ENCODE measurements at places on chromosomes 5 and 9.

GRCh38 chr9:133114886-133115603 lies 6.0 kb downstream of the RALGDS start:
- no peak for DNase-seq

DNA sequence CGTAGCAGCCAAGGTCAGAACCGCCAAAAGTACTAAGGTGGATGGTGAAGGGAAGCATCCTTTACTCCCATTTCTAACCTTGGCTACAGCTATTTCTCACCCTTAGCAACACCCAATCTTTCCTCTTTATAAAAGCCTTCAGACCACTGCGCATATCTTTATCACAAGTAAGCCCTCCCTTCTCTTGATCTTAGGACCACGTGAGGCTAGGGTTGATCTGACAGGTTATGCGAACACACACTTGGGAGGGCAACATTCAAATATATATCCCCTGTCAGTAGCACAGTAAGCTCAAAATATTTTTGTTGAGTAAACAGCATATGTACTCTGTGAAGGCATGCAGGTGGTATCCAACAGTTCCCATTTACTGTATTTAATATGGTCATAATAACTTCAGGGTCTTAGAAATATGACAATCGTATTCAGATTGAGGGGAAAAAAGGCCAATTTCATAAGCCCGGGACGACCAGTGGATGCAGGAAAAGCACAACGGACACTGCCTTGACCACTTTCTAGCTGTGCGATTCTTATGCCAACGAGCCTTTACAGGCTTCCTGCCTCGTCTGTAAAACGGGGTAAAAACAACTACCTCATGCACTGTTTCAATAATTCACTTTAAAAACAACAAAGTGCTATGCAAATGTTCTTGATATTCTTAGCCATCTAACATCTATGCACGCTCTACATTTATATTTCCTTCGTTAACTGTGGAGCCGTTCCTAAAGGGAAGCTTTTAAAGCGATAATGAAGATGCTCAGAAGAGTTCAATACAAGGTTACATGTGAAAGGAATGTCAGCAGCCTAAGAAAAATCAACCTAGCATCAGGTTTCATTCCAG lies 1.3 kb downstream of the ARSB start:
- DNase-seq = no peak

- no peak for DNase-seq
Measured at GRCh38 chr5:80707645-80708044, 52.9 kb upstream of the DHFR start.

- DNase-seq = no peak
Measured at GRCh38 chr5:172642051-172642409, 967 bp downstream of the NEURL1B start.

- DNase-seq = no peak
Measured at GRCh38 chr9:127336086-127336485, 60.9 kb upstream of the SLC2A8 start.

- DNase-seq = no peak
Measured at GRCh38 chr5:170151097-170151831, 45.6 kb downstream of the FOXI1 start.

DNA sequence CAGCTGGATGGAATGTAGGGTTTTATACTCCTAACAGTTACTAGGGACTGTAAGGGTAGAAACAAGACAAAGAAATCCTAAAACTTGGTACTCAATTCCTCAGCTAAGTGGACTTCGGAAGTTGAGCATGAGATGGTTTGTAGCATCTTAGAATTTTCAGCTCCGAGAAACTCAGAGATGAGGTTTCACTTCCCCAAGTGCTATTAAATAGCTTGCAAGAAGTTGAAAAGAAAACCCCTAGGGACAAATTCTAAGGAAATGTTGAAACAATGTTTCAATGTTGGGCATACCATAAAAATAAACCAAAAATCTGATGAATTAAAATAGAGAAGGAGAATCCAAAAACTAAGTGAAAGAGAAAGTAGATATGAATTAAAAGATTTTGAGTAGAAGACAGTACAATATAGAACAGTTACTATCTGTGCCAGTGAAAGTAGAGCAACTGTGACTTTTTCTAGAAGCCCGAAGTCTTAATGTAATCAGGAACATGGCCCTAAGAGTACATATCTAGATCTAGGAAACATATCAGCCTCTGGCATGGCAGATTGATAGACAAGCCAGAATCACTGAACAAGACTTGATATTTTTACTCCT lies 308.6 kb upstream of the RGMB start:
- no peak for DNase-seq

- no peak for DNase-seq
Measured at GRCh38 chr9:86892576-86892975, 54.7 kb downstream of the GAS1 start.

All from stimulated activated CD4-positive, alpha-beta T cell treated with anti-CD3 and anti-CD28 coated beads, Interleukin-12 subunit alpha, Interleukin-12 subunit beta, amount 100 ng/mL, for 48 hours (primary cell).